Activated CD4-positive, alpha-beta T cell treated with anti-CD3 and anti-CD28 coated beads, Interleukin-2, amount 50 U/mL, for 16 hours (primary cell): ENCODE measurements at places on chromosomes 6 and 20.

DNA sequence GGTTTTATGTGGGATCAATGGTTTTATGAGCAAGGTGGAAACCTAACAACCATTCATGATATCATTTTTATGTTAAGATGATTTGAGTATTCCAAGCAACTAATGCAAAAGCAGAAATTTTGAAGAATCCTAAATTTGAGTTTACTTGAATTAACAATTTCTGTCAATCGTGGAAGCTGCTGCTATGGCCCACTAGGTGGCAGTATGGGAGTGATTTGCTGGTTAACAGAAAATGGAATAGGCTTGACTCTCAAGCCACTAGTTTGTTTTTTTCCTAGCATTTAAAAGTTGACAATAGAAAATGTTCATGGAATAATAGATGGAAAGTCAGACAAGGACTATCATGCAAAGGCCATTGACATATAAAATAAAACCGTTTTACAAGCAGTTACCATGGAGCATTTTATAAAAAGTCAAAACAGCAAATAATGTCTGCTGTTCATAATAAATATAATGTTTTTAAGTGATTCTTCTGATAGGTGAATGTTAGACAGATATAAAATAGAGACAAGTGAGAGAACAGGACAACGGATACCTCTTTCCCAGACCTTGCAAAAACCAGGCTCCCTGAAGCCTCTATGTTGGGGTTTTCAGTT is 43.0 kb upstream of the TMEM200A start:
- peak; percentile 65 for DNase-seq

- DNase-seq: no peak
Observed at GRCh38 chr6:166423051-166423745, 40.5 kb upstream of the MPC1 start.

DNA sequence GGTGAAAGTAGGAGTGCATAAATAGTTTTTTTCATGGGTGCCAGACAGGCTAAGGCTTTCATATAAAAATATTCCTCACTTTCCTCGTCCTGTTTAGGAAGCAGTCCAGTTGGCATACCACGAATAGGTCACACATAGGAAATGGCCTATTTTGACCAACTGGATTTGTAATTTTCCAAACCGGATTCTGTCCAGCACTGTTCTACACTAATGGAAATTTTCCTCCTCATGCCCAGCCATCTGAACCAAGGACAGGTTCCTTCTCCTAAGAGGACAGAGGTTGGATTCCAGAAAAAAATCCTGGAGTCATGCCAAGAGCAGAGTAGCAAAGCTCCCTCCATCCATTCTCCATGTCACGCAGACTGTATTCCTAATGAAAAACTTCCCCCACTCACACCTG is 43.1 kb downstream of the PANK2 start:
- no peak for DNase-seq

DNA sequence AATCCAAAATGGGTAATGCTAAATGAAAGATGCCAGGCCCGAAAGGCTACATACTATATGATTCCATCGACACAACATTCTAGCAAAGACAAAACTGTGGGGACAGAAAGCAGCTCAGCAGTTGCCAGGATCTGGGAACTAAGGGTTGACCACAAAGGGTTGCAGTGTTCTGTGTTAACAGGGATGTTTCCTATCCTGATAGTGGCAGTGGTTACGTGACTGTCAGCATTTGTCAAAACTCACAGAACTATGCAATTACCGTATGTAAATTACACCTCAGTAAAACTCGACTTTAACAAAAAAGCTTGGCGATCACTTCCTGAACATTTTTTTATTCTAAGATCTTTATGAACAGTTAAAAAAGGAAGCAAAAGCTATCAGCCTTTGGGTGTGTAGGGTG is 83.9 kb downstream of the BANF2 start:
- no peak for DNase-seq

DNA sequence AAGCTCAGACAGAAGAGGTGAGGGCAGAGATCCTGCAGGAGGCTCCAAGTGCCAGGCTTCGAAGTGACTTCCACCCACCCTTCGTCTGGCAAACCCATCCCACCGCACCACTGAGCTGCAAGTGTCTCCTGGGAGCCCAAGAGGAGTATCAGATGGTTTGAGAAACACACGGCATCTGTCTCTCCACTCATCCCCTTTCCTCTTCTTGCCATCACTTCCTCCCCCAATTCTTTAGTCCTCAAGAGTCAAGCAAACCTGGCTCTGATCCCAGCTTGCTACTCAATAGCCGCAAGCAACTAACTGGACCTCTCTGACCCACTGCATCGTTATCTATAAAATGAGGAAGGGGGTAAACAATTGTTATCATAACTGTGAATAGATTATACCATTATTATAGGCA is 142.1 kb downstream of the BMP7 start:
- no peak for DNase-seq

DNA sequence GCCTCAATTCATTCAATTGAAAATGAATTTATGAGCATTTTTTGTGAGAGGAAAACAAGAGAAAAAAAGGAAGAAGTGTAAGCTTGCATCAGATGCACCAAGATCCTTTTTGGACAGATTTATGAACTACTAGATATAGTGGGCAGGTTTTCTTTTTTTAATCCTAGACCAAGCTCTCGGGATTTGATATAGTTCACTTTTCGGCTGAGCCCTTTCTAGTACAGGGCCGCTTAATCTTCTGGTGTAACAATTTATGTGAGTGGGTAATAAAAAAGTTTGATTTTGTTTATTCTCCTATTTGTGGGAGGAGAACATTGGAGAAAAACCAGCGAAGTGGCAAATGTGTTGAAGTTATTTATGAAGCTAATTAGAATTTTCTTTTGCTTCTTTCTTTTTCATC is 538.0 kb downstream of the UTRN start:
- DNase-seq: no peak
